Stimulated activated CD8-positive, alpha-beta memory T cell treated with anti-CD3 and anti-CD28 coated beads, Interleukin-7, amount 100 ng/mL, for 1 hour (primary cell): ENCODE measurements at places on chromosomes 11 and 22.

GRCh38 chr11:128165572-128165971 lies 421.8 kb downstream of the ETS1 start:
- DNase-seq, result no peak

DNA sequence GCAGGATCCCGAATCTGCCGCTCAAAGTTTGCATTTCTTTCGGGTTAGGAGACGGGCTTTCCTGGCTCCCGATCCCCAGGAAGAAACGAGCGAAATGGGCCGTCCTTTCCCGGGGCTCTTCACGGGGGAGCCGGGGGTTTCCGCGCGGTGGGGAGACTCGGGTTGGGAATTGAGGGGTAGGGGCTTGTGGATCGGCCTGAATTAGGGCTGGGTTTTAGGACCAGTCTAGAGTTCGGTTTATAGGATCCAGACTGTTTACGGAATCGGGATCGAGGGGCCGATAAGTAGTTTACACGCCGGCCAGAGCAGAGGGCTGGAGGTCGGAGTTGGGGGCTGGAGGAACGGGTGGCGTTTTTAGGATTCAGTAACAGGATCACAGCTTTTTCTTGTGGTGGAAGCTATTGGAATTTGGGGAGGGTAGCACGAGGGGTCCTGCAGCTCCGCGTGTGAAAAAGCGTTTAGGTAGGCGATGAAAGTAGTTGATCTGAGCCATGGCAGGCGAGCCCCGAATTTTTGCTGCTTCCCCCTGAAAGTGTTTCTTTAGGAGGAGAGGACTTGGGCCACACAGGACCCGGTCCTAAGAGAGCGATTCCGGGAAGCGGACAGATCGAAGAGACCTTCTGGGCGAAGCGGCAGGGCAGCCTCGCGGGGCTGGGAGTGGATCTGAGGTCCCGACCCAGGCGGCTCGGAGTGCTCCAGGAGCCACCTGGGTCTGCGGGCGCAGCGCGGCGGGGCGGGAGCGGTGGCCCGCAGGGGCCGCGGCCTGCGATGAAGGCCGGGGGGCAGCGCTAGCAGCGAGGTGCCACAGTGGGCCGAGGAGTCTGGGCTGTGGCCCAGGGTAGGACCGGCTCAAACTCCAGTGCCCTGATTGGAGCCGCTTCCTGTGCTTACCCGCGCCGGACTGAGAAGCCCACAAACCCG lies 1.6 kb downstream of the PKNOX2 start:
- no peak for DNase-seq

- no peak for DNase-seq
Observed at GRCh38 chr22:43562843-43563242, 151.0 kb downstream of the MPPED1 start.

DNA sequence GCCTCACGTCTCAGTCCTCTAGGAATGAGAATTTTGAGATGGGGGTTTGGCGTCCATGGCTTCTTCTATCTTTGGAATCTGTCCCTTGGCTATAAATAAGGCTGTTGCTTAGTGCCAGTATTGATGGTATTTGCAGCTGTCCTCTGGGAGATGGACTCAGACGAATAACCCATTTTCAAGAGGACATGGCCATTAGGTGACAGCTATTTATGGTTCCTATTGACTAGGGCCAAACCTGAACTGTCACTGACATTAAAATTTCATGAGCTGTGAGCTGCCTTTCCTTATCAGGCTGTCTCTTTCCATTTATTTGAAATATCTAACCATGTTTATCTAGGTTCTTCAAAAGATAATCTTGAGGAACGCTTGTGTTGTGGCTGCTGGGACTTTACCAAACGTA lies 92.7 kb downstream of the NAV2 start:
- DNase-seq, result no peak

GRCh38 chr11:19849107-19849789 lies 136.6 kb downstream of the NAV2 start:
- no peak for DNase-seq

DNA sequence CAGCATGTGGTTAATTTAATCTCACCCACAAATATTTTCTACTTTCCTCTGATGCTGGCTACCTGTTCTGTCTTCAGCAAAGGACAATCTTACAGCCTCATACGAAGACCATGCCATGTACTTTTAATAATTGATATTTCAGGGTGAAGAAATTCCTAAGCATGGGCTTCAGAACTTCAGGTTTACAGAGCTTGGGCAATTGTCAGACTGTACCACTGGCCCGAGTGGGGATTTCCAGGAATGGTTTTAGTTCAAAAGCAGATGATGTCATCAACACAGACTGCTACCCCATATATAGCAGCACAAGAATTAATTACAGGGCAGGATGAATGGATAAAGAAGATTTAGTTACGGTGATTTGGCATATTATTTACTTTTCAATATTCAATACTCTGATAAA lies 171.8 kb downstream of the ETS1 start:
- no peak for DNase-seq

GRCh38 chr22:43009444-43009843 lies 5.5 kb downstream of the PACSIN2 start:
- no peak for DNase-seq

- no peak for DNase-seq
Observed at GRCh38 chr11:47348859-47349258, 3.6 kb downstream of the MYBPC3 start.

DNA sequence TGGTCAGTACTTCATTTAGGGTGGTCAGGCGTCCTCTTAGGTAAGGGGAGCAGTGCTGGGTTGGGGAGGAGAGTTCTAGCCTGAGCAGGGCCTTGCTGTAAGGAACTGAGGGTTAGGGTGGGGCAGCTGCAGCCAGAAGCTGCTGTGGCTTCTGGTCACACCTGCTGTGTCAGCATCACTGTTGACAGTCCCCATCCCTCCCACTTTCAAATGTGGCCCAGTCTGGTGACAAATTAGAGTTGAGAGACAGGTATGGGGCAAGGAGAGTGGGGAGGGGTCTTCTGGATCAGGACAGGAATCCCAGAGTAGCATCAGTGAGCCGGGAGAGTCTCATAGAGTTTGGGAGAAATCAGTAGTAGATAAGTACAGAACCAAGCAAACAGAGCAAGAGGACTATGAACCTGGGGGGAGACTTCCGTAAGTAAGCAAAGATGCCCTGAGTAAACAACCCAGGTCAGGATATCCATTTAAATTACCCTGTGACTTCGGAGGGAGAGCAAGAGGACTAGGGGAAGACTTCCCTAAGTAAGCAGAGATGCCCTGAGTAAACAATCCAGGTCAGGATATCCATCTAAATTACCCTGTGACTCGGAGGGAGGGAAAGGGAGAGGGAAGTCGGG lies 53.7 kb downstream of the PPP6R2 start:
- DNase-seq, result no peak

GRCh38 chr11:9203691-9204311 lies 61.3 kb downstream of the DENND5A start:
- DNase-seq, result no peak

- no peak for DNase-seq
Observed at GRCh38 chr22:39999144-39999757, 4.5 kb downstream of the FAM83F start.

- no peak for DNase-seq
Observed at GRCh38 chr22:49179175-49179574, 648.5 kb downstream of the BRD1 start.

DNA sequence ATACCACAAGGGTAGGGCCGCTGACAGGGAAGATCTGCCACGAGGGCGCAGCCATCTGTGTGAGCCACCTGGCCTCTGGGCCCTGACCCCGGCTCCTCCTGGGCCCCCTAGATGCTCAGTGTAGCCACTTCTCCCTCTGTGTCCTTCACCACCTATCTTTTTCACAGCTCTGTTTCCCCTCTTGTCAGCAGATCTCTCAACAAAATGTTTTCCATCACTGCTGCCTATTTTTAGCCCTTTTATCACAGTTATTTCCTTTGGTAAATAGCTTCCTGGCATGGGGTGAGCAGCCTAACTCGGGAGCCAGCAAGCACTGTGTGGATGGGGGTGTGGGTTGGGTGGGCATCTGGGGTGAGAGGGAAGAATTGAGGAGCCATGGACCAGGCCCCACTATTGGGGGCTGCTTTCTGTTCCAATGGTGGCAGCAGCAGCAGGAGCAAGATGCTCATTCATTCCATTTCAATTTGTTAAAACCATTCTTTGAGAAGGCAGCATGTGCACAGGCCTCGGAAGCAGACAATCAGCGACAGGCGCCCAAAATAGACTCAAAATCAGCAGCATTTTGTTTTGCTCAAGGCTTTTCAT lies 135.2 kb upstream of the NAV2 start:
- DNase-seq, result no peak

- DNase-seq, result no peak
Observed at GRCh38 chr11:35734669-35735410, 72.3 kb downstream of the TRIM44 start.

- DNase-seq, result no peak
Observed at GRCh38 chr22:32695451-32695891, 106.0 kb upstream of the TIMP3 start.

DNA sequence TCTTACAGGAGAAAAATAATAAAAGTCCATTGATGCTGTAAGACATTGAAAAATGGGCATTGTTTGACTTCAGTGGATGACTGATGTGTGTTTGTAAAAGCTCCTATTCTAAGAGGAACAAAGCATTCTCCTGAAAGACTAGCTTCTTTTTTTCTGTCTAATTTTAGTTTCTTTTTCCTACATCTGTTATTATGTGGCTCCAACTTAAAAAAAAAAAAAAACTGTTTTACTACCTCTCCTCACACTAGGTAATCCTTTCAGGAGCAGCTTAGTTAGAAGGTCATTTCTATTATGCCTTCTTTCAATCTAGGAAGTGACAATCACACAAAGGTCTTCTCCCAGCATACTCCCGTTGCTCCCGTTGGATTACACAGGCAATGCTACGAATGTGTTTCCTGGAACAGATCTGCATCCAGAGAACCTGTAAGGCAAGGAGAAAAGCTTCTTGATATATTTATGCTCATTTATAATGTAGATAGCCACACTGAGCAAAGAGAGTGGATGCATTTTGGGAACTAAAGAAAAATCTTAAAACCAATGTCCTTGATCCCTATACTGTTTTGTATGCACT lies 595.1 kb upstream of the CCDC179 start:
- no peak for DNase-seq

- no peak for DNase-seq
Observed at GRCh38 chr11:20243974-20244373, 83.7 kb upstream of the DBX1 start.

- DNase-seq, result no peak
Observed at GRCh38 chr11:68352591-68352990, 40.2 kb downstream of the LRP5 start.

DNA sequence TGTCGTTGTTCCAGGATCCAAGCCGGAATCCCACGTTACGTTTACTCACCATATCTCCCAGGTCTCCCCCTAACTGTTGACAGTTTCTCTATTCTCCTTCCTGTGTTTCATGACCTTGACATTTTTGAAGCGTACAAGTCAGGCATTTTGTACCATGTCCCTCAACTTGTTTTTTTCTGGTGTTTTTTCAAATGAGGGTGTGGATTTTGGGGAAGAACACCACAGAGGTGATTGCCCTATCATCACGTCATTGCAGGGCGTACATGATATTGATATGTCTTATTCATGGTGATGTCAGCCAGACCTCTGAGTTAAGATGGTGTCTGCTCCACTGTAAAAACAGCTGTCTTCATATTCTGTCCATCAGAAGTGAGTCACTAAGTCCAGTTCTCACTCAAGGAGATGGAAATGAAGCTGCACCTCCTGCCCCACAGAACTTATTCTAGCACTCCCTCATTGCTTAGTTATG lies 28.3 kb upstream of the SOX10 start:
- DNase-seq, result no peak

GRCh38 chr11:67393990-67394389 lies 2.2 kb downstream of the RAD9A start:
- DNase-seq, result no peak

DNA sequence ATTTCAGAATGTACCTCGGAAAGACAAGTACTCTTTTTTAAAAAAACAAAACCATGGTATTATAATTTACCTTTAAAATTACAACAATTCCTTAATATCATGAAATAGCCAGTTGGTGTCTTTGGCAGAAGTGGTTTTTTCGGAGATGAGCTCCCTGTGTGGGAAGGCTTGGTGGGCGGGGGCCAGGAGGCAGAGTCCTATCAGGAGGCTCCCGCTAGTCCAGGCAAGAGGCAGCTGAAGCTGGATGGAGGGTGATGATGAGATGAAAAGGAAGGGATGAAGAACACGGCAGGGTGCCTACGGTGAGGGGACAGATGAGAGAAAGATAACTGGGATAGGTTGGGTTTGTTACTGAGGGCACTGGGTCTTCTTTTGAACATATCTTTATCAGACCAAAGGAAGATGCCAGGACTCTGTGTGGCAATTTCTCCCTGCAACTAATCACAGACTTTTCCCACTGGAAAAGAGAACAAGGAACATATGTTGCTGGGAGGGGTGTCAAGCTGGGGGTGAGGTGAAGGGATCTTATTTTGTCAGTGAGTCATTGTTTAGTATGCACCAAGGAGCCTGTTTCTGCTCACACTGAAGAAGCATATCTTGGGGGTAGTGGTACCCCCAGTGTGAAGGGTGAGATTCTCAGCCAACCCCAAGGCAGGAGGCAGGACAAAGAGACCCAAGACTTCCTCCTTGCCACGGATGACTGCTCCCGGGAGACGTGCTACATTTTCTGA lies 91.5 kb upstream of the YWHAH start:
- DNase-seq, result no peak

GRCh38 chr11:60918939-60919265 lies 4.9 kb downstream of the TMEM109 start:
- DNase-seq, result no peak

DNA sequence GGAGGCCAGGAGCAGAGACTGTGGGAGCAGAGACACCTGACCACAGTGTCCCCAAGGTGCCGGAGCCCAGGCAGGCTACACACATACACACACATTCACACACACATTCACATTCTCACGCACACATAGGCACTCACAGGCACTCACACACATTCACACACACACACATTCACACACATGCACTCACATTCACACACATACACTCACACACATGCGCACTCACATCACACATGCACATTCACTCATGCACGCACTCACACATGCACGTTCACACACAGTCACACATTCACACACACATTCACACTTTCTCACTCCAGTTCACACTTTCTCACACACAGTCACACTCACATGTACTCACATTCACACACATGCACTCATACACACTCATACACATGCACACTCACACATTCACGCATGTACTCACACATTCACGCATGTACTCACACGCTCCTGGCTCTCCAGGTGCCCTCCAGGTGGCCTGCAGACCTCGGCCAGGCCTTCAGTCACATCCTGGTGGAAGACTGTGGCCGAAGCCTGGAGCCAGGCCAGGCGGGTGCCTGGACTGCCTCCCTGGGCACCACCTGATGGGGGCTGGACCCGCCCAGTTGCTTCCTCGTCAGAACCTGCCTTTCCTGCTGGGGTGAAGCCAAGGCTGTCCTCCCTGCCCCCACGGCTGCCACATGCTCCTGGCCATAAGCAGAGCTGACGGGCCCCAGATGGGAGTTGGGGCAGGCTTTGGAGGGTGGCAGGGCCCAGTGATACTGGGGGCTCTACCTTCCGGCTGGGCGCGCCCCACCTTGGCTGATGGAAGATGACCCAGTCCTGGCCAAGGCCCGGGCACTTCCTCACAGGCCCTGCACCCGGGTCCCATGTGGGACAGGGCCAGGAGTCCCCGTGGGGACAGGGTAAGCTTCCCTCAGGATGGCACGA lies 89.5 kb downstream of the WNT7B start:
- no peak for DNase-seq

- DNase-seq, result peak; percentile 5
Observed at GRCh38 chr11:14499178-14499559, 442 bp downstream of the COPB1 start.

- DNase-seq, result no peak
Observed at GRCh38 chr22:46549563-46549840, 12.1 kb upstream of the CELSR1 start.

- no peak for DNase-seq
Observed at GRCh38 chr11:30381879-30382278, 59.0 kb downstream of the ARL14EP start.

- peak; percentile 20 for DNase-seq
Observed at GRCh38 chr11:44775366-44775984, 48.7 kb downstream of the TSPAN18 start.
